ENCODE measurements at places on chromosomes 4 and X.
A peak's percentile ranks its signal among the peaks of the same experiment; 100 is the strongest.

GRCh38 chrX:138026211-138026610, 460.3 kb downstream of the ZIC3 start:
- peak; percentile 7 for DNase-seq

DNA sequence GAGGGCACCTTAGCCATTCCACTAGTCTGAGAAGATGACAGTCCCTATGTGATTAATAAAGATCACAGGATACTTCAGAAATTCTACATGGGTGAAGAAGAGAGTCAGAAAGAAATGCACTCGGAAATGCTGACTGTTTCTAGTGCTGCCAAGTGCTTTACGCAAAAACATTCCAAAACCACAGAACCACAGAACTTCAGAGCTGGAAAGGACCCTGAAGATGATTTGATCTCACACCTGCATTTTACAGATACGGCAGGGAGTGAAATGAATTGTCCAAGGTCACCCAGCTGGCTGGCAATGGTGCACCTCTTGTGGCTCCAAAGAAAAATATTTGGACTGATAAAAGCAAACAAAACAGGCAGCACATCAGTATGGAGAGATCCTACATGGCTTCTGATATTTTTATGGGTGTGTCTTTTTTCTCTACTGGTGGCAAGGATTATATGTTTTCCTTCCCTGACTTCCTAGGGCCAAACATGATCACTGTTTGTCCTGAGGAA, 115.9 kb downstream of the MAML3 start:
- DNase-seq = no peak

DNA sequence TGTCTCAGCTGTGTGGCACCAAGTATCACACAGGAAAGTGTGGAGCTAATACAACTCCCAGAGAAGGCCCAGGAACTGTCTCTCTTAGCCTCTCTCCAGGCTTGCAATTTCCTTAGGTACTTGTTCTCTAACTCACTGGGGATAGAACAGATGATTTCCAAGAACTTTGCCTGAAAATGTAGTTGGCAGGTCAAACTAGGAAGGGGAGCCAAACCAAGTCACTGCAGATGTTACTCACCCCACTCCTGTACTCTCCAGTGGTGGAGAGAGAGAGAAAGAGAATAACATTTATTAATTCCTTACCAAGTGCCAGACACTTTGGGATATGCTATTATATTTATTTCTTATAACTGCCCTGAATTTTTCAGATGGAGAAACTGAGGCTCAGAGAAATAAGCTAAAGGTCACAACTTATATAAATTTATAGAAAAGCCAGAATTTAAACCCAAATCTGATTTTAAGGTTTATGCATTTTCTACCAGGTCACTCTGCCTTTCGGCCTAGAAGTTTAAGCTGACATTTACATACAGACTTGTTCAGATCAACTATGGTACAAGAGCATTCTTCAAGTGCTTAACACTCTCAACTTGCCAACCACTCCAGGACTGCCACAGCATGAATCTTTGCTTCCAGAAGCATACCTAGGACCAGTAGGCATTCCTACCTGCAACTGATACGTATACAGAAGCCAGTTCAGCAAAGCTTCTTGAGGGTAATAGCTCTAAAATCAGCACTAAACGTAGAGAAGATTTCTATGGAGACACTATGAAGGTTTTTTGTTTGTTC, 248.6 kb upstream of the ETNPPL start:
- no peak for DNase-seq

DNA sequence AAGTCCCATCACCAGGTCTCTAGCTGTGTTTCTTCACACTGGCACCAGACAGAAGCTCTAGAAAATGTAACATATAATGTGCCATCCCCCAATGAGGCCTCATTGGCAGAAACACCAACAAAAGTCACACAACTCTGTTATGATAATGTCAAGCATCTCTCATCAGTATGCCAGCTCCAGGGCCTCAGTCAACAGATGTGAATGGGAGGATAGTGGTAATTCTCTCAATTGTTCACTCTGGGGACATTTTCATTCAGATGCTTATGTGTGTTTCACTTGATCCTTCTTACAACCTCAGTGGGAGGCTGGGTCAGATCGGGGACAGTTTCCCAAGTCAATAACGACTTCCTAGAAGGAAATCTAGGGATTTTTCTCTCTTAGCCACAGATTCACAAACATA, 57.5 kb upstream of the SCOC start:
- DNase-seq = no peak

GRCh38 chr4:73458184-73459047, 22.4 kb downstream of the AFP start:
- no peak for DNase-seq

DNA sequence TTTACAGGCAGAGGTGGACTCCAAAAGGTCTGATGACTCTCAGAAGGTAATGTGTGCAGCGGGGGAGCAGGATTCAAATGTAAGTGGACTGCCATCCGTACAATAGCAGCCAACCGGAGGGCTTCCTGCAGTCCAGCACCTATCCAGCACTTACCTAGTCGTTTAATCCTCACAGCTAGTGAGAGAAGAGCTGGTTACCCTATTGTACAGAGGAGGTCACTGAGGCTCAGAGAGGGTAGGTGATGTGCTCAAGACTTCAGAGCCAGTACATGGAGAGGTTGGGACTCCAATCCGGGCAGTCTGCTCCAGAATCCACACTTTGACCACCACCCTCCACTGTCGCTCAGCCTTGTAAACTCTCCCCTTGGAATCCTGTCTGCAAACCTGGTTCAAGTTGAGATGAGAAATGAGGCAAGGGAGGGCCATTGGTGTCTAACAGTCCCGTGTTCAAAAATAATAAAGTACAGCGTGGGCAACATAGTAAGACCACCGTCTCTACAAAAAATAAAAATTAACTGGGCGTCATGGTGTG, 22.5 kb upstream of the JAKMIP1 start:
- DNase-seq = no peak

DNA sequence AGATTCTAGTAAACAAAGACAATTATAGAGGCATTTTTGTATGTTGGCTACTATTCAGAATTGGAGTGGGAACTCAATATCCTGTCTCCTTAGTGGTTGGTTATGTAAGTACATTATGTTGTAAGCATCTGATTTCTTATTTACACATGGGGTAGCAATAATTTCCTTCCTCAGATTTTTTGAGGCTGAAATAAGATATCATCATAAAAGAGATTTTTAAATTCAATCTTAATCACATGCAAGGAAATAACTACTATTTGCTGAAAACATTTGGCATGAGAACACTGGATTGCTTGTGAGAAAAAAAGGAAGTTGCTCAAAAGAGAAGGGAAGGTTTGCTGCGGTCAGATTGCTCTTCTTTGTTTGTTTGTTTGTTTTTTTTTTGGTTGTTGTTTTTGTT, 437.7 kb upstream of the HS3ST1 start:
- no peak for DNase-seq

DNA sequence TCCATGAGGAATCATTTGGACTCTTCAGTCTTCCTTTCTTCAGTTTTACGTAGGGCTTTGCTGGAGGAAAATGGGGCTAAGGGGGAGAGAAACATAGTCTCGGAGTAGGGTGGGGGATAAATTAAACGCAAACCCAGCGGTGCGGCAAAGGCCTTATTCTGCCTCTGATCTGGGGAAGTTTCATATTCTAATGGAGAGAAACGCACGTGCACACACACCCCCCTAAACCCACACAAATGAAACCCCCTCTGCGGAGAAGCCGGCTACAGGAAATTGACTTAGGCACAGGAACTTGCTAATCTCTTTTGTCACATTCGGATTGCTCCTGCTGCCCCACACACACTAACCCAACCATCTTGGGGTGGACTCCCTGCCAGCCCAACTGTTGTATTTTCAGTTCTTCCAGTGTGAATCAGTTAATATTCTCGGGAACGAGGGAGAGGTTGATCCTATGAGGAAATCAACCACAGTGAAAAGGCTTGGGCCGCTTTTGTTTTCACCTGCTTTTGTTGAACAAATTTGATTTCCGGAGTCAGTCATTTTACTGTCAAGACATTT, at the start of gene RHOH:
TSS of gene RHOH (plus strand) at position 308 of the 558 bp plus-strand sequence. CDS start 46,356 bp downstream, outside the sequence.
- peak; percentile 40 for DNase-seq

DNA sequence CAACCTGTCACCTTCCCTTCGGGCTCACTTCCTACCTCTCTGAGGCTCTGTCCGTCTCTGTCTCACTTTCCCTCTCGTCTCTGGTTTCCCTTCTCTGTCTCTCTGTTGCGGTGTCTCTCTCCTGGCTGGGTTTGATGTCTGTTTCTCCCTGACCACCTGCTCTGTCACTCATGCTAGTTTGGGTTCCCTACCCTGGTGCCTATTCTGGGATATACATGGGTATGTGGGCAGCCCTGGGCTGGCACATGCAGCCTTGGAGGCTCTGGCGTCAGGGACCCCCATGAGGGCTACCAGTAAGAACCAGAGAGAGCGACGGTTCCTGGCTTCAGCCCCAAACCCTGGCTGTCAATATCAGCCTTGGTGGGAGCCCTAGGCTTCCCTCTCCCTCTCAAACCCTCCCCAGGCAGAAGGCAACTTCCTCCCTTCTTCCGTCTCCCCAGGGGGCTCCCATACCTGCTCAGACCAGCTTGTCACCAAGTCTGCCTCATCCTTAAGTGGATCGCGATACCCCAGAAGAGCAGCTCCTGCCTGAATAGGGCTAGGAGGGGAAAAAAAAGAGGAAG, 314 bp downstream of the DNASE1L1 start:
- no peak for DNase-seq

GRCh38 chr4:65508168-65508567, 162.1 kb downstream of the EPHA5 start:
- no peak for DNase-seq

DNA sequence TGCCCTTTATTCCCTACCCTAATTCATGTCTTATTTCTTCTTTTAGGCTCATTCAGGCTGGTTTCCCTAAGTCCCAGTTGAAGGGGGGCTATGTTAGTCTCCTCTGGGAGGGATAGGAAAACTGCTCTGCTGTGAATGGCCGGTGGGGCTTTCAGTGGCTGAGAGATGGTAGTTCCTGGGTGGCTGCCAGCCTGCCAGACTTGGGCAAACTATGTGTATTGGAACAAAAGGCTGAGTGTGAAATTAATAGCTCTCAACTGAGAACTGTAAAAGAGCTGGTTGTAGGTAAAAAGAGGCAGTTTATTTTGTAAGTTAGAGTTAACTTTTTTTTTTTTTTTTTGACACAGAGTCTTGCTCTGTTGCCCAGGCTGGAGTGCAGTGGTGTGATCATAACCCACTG, 28.8 kb downstream of the ARHGAP10 start:
- no peak for DNase-seq

DNA sequence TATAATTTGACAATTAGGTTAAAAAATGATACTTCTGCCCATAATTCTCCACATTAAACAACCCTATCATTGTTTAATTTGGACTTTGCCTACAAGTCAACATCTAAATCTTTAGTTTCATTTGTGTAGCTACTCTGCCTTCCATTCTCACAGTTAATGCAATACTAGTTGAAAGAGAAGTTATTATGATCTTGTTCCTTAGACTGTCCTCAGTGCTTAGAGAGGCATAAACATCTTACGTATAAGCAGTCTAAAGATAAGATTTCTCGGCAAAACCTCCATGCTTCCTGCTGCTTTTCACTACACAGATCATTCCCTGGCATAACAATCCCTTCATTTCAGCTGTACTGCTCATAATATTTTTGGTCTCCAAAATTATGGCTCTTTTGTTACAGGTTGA, 105.1 kb upstream of the CAMK2D start:
- DNase-seq = no peak

DNA sequence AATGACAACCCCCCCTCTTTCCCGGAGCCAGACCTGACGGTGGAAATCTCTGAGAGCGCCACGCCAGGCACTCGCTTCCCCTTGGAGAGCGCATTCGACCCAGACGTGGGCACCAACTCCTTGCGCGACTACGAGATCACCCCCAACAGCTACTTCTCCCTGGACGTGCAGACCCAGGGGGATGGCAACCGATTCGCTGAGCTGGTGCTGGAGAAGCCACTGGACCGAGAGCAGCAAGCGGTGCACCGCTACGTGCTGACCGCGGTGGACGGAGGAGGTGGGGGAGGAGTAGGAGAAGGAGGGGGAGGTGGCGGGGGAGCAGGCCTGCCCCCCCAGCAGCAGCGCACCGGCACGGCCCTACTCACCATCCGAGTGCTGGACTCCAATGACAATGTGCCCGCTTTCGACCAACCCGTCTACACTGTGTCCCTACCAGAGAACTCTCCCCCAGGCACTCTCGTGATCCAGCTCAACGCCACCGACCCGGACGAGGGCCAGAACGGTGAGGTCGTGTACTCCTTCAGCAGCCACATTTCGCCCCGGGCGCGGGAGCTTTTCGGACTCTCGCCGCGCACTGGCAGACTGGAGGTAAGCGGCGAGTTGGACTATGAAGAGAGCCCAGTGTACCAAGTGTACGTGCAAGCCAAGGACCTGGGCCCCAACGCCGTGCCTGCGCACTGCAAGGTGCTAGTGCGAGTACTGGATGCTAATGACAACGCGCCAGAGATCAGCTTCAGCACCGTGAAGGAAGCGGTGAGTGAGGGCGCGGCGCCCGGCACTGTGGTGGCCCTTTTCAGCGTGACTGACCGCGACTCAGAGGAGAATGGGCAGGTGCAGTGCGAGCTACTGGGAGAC, 1.6 kb downstream of the PCDH10 start:
- peak; percentile 13 for DNase-seq

- DNase-seq = no peak
Measured at GRCh38 chr4:118396881-118397622, 44.2 kb upstream of the PRSS12 start.

- DNase-seq = peak; percentile 70
Measured at GRCh38 chrX:71111141-71111843, at the start of gene IL2RG. IL2RG (minus strand) TSS chrX:71111577; CDS start chrX:71111539, 38 bp downstream.

DNA sequence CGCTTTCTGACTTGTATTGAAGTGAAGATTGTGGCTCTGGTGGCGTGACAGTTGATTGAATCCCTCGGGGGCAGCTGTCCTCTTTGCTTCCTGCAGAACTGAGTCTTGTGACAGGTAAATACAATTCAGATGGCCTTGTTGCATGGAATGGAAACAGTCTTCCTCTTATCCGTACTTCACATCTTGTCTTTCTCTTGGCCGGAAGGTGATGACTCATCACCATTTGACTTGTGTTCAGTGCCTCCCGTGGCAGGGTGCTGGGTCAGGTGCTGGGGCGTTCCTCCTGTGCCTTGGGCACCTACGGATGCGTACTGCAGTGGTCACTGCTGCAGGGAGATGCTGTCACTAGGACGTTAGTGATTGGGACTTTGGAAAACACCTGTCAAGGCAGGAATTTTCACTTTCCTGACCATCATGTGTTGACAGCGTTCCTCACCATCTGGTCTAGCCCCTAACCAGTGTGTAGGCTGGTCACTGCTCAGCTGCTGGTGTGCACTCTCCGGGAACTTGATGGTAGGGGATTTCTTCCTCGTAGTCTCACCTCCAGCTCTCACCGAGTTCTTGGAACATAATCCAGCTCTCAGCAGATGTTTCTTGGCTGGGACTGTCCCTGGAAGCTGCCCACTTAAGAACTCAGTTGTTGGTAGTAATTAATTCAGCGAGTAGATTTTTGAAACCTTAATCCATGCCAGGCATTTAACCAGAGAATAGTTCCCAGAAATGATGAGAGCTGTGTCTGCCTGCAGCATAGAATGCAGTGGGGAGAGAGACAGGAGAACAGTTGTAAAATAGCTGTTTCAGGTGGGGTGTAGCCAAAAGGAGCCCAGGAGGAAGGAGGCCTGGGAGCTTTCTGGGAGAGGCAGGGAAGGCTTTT, 7.2 kb downstream of the TBC1D14 start:
- DNase-seq = no peak
